ENCODE measurements at places on chromosomes 12 and 14.
A peak's percentile ranks its signal among the peaks of the same experiment; 100 is the strongest.

DNA sequence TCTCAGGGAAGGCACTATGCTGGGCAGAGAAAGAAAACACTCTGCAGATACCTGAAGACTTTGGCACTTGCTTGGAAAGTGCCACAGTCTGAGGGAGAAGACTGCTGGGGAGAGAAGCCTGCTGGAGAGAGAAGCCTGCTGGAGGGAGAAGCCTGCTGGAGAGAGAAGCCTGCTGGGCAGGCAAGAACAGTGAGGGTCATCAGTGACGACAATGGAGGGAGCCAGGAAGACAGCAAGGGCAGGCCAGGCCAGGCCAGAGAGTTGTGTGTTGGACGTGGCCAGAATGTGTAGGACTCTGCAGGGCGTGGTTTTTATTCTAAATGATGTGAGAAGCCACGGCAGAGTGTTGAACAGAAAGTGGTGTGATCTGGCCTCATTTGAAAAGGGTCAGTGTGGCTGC, 185.3 kb upstream of the ABCD2 start:
- DNase-seq: no peak

DNA sequence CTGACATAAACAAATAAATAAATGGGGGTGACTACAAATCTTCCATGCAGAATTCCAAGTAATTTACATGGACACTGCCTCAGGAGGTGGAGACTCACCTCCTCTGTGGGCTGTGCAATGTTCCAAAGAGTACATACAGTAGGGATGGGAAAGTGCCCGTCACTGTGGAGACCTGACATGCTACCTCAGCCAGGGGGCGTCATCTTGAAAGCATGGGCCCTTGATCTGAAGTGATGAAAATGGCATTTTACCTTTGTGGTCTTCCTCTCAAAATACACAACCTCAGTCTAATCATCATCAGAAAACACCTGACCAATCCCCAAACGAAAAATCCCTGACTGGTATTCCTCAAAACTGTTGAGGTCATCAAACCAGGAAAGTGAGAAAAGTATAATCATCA, 48.4 kb downstream of the ANAPC7 start:
- DNase-seq: no peak

DNA sequence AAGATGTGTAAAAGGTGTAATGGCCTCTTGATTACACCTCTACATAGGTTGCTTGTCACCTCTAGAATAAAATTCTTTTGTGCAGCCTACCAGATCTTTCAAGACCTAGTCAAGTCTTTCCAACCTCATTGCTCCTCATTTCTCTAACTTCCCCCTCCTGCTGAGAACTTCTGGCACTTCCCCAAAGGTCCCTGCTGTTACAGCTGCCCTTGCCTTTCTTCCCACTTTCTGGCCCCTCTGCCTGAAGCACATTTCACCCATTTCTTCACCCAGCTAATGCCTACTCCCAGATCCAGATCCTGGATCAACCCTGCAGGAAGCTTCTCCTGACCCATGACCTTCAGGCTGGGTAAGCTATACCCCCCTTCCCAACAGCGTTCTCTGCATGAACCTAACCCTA, 1.5 kb downstream of the TSHR start:
- DNase-seq: no peak

DNA sequence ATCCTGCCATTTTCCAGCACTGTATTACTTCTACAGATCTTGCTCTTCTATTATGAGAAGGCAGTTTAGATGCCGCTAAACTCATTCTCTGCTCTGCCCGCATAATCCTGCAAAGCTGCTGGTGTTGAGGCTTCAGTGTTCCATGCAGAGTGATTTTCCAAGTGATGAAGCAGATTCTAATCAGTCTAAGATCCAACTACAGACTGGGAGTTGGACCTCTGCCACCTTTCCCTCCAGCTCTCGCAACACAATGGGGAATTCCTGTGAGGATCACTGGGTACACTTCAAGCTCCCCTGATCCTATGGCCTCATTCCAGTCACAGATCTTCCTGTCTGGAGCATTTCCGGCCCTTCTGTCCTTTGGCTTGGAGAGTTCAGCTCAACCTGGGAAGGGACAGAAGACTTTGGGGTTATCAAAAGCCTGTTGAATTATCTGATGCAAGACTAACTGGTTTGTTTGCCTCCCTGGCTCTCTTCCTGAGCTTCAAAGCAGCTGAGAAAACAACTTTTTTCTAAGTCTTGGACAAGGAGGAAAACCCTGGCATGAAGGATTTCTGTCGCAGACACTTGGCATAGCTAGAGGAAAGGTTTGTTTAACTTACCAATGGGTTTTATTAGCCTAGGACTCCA, 333.9 kb downstream of the ZFP36L1 start:
- DNase-seq: no peak

GRCh38 chr12:110688446-110689280, at the start of gene HVCN1:
HVCN1 (minus strand) TSS chr12:110689115; CDS start chr12:110683245, 5,870 bp downstream.
- DNase-seq: peak; percentile 24

DNA sequence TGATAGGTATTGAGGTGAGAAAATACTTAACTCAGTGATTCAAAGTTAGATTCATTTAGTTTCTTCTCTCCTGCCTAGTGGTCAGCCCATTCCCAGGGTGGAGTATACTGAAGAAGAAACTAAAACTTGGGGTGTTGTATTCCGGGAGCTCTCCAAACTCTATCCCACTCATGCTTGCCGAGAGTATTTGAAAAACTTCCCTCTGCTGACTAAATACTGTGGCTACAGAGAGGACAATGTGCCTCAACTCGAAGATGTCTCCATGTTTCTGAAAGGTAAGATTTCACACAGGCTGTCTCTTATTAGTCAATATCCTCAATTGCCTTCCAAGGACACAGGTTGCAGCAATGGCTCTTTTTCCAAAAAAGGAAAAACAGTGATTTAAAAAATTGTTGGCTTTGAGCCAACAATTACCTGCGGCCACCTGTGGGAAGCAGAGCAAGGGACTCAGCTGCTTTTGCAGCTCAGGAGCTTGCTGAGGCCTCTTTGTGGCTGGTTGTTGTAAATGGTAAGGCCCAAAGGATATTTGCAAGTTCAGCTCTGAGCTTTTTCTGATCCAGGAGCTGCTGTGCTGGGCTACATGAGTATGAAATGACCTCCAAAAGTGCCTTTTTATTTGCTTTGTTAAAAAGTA, 33.9 kb downstream of the TPH2 start:
- no peak for DNase-seq

DNA sequence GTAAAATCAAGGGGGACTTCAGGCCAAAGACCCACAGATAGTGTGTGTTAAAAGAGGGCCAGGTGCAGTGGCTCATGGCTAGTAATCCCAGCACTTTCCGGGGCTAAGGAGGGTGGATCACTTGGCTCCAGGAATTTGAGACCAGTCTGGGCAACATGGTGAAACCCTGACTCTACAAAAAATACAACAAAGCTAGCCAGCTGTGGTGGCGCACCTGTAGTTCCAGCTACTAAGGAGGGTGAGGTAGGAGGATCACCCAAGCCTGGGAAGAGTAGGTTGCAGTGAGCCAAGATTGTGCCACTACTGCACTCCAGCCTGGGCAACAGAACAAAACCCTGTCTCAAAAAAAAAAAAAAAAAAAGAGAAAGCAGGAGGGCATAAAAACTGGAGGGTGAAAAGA, 8.5 kb downstream of the VCPKMT start:
- DNase-seq: no peak

DNA sequence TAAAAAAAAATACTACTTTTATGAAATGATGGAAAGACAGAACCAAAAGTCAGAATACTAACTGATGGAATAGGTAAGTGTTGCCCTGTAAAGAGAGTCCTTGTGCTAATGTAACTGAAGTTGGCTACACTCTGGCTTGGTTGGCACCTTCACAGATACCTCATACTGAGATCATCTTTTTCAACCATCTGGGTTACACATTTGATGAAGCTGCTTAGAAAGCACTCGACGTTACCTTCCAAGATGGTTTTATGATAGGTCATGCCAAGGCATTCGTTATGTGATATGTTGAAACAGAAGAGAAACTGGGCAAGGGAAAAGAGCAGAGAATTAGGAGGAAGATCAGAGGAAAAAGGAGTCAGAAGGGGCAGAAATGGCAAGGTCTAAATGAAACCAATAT, 203.8 kb downstream of the ADAMTS20 start:
- no peak for DNase-seq

DNA sequence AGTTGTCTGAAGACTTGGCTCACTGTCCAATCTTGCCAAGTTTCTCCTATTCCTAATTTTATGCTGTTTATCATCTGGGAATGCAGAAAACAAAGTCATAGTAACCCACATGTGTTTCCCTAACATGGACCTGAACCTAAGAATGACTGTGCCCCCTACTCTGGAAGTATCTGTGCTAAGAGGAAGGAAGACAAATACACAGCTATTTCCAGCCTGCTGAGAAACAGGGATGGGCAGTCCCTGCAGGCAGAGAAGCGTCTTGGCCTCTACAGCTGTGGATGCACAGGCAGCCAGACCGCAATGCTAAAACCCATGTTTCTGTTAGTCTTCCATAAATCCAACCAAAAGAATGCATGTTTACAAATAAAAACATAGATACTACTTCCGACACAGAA, 56.2 kb downstream of the DUSP16 start:
- no peak for DNase-seq

- no peak for DNase-seq
Observed at GRCh38 chr12:67697443-67697842, 48.9 kb downstream of the DYRK2 start.

DNA sequence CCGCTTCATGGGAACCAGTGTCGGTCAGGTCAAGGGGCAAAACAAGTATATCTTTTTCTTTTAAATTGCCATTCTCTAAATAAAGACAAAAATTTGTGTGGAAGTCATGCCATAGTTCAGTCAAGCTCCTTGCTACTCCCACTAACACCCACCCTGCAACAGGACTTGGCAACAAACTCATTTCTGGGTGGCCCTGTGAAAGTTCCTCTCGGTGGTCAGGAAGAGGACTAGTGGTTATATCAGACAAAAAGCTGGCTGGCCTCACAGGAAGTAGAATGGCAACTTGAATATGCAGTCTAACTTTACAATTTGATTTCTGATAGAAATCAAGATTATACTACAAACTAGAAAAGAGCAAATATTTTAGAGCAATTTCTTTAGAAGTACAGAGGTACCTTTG, 11.2 kb downstream of the DHRS7 start:
- no peak for DNase-seq

DNA sequence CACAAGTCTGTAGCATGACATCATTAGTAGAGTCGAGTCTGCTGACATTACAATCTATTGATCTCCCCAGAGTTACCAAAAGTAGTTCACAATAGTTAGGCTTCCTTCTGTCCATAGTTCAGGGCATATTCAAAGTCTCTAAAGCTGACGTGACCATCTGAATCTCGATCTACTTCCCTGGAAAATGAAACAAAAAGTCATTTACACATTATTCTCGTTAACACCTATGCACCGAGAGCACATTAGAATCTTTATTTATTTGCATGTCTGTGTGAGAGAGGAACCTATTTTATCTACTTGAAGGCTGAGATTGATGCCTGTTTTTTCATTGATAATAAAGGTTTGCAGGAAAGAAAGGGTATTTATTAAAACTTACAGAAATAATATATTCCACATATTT, 157.4 kb downstream of the EFCAB11 start:
- no peak for DNase-seq

- no peak for DNase-seq
Observed at GRCh38 chr12:89775063-89775985, 66.7 kb upstream of the ATP2B1 start.

DNA sequence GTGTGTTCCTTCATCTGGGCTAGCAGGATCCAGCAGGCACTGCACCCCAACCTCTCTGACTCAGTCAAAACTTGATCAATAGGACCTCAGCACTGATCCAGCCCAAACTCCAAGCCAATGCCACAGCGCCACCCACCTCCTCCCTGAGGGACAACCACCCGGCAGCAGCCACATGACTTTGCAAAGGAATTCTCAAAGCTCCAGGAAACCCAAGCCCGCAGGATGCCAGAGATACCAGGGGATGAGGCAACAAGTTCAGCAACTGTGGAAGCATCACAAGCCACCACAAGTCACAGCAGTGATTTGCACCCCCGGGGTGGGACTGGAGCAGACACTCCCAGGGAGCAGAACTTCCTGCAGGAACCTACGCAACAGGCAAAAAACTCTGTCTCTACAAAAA, 37.3 kb downstream of the ACTN1 start:
- DNase-seq: no peak

GRCh38 chr14:68762953-68763764, 29.7 kb downstream of the ZFP36L1 start:
- no peak for DNase-seq

GRCh38 chr14:99260587-99261551, 11.1 kb downstream of the BCL11B start:
- peak; percentile 44 for DNase-seq

GRCh38 chr12:124517260-124518050, 50.0 kb downstream of the NCOR2 start:
- no peak for DNase-seq

DNA sequence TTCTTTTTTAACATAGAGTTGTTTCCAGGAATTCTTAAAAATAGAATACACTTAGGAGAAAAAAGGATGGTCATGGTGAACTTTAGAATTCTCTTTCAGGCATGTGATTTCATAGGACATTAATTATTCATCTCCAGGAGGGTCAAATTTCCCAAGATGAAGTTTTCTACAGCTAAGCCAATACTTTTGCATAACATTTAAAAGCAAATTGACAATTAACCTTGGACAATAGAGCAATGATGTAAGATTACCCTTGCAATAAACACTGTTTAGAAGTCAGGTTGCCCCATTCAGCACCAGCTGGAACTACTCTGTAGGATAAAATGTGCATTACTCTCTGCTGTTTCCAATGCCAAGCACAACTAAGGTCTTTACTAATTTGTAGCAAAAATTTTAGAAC, 49.5 kb downstream of the SIX1 start:
- DNase-seq: no peak

DNA sequence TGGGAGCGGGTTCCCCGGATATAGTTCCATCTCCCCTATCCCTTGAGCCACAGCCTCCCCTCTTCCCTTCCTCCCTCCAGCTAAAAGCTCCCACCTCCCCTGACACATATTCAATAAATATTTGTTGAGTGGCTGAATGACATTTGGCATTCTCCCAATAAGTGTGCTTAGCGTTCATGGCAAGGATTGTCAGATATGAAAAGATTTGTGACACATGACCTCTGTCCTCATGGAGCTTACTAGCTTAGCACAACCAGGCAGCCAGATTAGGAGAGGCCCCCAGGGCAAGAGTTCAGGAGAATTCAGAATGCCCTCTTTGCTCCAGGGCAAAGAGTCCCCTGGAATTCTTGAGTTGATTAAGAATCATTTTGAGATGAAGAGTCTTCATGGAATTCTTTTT, 22.5 kb upstream of the SLC6A12 start:
- DNase-seq: no peak

DNA sequence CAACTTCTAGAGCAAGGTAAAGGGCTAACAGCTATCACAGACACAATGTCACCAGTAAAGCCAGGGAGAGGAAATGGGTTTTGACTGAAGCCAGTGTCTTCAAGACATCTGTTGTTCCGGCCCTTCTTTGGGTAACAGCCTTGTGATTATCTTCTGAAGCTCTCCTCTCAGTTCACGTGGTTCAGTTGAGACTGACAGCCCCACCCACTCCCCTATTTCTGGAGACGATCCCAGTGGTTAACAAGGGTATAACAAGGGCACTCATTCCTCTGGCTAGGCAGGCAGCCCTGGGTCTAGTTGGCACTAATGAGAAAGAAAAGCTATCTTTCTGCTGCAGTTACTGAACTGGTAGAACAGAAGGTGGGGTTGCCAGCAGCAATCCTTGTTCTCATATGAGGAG, 6.9 kb downstream of the GNPTAB start:
- peak; percentile 43 for DNase-seq

GRCh38 chr12:130826151-130826801, 12.8 kb downstream of the STX2 start:
- DNase-seq: peak; percentile 56

- no peak for DNase-seq
Observed at GRCh38 chr14:104116288-104116755, 22.1 kb upstream of the KIF26A start.

- DNase-seq: no peak
Observed at GRCh38 chr14:75015496-75015895, 12.8 kb downstream of the EIF2B2 start.

Measured in activated naive CD4-positive, alpha-beta T cell (primary cell).